ENCODE measurements at places on chromosomes 7 and 10.

DNA sequence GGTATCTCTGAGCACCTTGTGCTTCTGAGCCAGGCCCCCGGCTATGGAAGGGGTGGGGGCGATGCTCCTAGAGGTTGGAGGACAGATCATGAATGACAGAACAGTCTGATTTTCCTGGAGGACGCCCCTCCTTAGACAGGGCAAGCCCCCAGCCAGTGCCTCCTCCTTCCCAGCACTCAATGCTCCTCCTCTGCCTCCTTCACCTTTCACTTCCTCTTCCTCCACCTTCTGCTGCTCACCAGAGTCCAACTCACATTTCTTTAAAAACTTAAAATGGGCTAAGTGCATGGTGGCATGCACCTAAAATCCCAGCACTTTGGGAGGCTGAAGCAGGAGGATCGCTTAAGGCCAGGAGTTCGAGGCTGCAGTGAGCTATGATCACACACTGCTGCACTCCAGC is 71.1 kb upstream of the CUX1 start:
- no peak for DNase-seq

- no peak for DNase-seq
These were observed 513.5 kb downstream of the PTPRN2 start for GRCh38 chr7:158073845-158074840.

DNA sequence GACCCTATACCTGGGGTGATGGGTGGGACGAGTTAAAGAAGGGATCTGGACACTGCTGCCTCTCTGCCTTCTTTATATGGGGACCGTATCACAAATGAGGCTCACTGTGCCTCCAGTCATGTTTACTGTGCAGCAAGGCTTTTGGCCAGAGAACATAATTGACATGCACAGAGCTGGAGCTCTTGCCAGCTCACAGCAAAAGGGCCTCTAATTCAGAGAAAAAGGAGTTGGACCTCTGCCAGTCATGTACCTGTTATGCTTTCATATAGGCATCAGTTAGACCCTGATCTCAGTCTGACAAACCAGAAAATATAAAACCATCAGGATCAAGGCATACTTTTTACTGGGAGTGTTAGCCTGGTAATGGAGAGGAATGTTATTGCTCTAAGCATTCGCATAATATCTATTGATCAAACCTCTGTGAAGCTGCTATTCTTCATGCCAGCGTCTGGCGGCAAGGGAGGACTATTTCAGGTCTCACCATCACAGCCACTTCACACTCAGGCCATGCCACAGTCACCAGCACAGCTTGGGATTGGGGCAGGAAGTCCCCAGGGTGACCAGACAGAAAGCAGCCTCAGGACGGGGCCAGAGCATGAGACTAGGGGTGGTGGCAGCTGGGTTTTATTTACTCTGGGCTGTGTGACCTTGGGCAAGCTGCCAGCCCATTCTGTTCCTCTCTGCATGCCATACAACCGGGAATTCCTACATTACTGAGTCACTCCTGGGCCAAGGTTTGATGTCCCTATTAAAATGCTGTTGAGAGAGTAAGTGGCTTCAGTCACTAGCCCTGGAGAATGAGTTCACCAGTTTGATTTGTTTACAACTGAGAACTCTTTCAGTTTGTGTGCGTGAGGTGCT is 90.1 kb downstream of the NPSR1 start:
- DNase-seq = no peak

- no peak for DNase-seq
These were observed 27.5 kb downstream of the CPEB3 start for GRCh38 chr10:92263396-92263795.

- DNase-seq = no peak
These were observed 287.8 kb upstream of the CDC14C start for GRCh38 chr7:48636391-48637015.
